ENCODE measurements at places on chromosomes 11 and 22.

GRCh38 chr11:30487200-30487898 is 98.8 kb downstream of the MPPED2 start:
- no peak for DNase-seq

DNA sequence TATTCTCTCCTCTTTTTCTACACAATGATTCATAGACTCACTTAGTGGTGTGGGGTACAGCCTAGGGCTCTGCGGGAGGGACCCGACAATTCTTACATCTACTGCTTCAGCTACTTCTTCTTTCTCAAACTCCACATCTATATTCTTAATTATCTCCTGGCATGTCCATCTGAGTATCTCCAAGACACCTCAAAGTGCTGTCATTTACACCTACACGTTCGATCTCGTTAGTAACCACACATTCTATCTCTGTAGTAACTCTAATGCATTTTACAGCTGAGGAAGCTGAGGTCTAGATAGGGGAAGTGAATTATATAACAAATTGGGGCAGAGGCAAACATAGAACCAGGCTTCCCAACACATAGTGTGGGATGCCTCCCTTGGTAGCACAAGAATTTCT is 27.7 kb upstream of the RRM1 start:
- no peak for DNase-seq

DNA sequence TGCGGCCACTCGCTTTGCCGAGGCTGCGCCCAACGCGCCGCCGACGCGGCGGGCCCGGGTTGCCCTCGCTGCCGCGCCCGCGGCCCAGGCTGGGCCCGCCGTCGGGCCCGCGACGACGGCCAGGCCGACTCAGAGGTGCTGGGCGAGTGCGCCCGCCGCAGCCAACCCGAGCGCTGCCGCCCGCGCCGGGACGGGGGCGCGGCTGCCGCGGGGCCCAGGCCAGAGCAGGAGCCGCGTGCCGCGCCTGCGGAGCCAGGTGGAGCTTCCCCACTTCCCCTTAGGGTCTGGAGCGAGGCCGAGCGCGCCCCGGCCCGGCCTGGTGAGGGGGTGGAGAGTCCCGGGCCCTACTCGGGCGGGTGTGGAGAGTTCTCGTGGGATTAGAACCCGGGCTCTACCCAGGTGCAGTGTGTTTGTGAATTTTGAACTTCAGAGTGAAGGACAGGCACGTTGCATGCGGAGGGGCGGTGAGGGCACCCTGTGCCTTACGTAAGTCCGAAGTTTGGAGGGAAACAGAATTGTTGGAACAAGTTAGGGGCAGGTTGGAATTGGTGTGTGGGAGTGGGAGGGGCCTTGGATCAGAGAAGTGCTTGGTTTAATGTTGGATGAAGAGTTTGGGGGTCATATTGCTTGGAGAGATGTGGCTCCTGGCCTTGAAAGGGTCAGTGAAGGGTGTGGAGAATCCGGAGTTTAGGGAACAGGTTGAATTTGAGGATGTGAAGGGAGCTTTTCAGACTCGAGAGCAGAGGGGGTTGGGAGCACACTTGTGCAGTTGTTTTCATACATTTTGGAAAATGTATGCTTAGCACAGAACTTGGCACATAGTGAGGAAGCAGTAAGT is 697 bp downstream of the RNF169 start:
- peak; percentile 48 for DNase-seq

DNA sequence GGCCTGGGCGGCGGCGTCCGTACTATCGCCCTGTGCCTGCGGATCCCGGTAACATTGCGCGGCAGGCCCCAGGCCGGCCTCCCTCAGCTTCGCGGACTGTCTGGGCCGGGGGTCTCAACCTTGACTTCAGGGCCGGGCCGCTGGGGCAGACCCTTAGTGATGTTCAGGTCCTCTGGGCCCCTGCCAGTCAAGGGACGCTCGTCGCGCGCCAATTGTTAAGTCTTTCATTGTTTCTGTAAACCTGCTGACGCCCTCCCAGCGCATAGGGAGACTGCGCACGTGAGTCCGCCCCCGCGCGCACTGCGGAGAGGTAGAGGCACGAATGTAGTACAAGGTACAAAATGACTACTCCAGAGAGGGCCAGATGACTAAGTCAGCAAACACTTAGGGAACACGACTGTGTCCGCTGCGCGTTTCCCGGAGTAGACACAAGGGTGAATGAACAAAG is 451 bp upstream of the HDHD5 start:
- peak; percentile 64 for DNase-seq

DNA sequence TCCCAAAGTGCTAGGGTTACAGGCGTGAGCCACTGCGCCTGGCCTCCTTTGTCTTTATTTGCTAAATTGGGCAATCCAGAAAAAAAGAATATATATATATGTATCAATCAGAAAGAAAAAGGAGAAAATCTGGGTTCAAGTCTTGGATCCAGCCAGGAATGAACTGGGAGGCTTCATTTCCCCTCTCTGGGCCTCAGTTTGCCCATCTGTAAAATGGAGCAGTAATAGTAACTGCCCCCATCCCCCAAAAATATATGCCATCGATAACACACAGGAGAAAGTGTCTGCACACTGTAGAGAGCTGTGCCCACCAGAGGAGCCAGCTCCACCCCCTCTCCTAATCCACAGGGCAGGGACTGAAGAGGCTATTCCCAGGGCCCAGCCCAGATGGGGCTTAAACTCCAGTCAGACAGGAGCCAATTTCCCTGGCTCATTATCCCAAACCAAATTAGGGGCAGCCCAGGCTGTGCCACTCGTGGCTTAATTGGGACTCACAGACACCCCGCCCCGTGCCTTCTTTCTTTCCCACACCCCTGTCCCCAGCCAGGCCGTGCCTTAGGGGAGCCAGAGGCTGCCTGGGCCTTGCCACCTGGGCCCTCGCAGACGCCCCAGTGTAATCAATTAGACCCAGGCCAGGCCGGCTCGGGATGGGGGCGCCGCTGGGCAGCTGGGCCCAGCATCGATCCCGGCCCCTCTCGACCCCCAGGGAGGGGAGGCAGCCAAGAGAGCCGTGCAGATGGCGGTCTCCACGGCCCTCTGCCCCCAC is 171.5 kb downstream of the MN1 start:
- DNase-seq, result no peak
